Right kidney (tissue), 9 donors: ENCODE measurements at places on chromosomes 4 and X.

- DNase-seq: no peak
These were observed 95.8 kb downstream of the SH3KBP1 start for GRCh38 chrX:19791562-19791961.

DNA sequence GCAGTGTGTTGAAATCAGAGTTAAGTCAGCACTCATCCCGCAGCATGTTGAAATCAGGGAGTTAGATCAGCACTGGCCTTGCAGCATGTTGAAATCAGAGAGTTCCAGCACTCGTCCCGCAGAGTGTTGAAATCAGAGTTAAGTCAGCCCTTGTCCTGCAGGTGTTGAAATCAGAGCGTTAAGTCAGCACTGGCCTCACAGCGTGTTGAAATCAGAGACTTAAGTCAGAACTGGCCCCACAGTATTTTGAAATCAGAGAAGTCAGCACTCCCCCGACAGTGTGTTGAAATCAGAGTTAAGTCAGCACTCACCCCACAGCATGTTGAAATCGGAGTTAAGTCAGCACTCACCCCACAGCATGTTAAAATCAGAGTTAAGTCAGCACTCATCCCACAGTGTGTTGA lies 10.9 kb upstream of the UVSSA start:
- DNase-seq: no peak

- DNase-seq: no peak
These were observed 35.8 kb upstream of the MAN2B2 start for GRCh38 chr4:6539009-6539764.

DNA sequence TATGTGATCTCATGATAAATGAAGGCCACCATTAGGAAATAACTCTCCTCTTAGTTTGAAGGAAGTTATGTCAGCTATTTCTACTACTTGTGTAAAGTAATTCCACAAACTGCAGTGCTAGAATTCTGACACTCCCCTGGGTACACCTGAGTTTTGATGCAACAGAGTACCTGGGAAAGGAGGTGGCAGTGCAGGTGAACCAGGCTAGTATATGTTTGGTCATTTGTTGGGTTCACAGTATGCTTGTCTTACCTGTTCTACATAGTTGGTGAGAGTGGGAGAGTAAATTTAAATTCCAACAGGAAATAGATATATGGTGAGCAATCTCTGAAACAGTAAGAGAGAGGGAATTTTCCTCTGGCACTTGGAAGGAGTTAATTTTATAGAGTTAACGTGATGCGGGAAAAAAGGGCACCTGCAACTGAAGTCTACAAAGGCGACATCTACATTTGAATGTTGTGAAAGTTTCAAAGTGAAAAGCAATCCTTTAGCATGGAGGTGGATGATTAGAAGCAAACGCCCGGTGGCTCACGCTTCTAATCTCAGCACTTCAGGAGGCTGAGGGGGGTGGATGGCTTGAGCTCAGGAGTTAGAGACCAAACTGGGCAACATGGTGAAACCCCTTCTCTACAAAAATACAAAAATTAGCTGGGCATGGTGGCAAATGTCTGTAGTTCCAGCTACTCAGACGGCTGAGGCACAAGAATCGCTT lies 8.3 kb upstream of the SLC10A6 start:
- DNase-seq: no peak

- no peak for DNase-seq
These were observed 291.8 kb upstream of the PRKX start for GRCh38 chrX:4005281-4005680.

- no peak for DNase-seq
These were observed 6.9 kb upstream of the HDAC6 start for GRCh38 chrX:48794911-48795515.

- DNase-seq: no peak
These were observed 156.8 kb downstream of the AR start for GRCh38 chrX:67700602-67701001.

GRCh38 chrX:11478911-11479310 lies 185.7 kb downstream of the AMELX start:
- DNase-seq: no peak
